ENCODE measurements at places on chromosomes 3 and 15.

DNA sequence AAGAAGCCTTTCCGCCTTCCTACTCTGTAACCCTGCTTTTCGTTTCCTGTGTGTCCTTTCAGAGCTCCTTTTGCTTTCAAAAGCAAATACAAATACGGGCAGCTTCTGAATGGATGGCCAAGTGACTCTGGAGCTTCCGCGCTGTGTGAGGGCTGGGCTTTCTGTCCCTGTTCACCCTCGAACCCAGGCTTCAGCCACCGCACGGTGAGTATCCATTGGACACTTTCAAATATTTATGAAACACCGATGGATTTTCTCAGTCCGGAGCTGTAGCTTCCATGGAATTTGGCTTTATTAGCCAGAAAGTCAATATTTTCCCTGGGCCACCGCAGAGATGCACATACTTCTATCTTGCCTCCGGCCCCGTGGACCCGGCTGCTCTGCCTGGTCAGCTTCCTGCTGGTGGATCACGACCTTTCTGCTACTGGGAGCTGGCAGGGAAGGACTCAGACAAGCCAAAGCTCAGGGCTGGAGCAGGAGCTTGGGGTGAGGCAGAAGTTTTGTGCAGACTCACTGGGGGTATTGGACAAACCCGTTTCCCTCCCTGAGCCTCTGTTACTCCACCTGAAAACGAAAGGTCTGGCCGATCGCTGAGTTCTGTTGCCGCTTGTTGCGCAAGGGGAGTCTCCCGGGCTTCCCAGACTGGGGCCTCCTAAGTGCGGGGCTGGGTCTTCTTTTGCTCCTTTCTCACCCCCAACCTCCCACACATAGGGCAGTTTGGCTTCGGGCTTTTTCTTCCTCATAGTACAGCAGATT lies 63.6 kb downstream of the LINGO1 start:
- no peak for DNase-seq

GRCh38 chr15:70096215-70097062 lies 1.3 kb downstream of the TLE3 start:
- peak; percentile 69 for DNase-seq

DNA sequence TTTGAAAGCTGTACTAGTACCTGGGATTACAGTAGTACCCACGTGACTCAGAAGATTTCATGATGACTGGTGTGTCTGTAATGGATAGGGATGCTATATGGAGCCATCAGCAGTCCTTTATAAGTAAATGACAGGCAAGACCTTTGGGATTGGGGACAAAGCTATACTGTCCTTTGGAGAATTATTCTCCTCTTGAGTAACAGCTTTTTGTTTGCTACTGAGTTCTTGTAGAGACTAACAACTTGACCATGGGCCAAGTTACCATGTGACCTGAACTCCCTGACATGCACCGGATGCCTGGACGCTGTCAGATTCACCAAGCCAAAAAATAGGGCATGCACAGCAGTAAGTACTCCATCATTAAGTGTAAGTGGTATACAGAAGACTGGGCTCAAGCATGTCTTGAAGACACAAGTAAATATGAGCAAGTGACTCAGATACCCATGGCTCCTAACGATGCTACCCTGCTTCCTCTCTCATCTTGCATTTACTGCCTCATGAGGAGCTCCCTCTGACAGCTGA lies 12.9 kb downstream of the SEC11A start:
- peak; percentile 16 for DNase-seq

- no peak for DNase-seq
Observed at GRCh38 chr3:88219138-88219792, 69.5 kb downstream of the C3orf38 start.

GRCh38 chr3:32423534-32423933 lies 31.9 kb downstream of the CMTM7 start:
- no peak for DNase-seq

GRCh38 chr3:45546126-45546620 lies 48.4 kb upstream of the LIMD1 start:
- no peak for DNase-seq

DNA sequence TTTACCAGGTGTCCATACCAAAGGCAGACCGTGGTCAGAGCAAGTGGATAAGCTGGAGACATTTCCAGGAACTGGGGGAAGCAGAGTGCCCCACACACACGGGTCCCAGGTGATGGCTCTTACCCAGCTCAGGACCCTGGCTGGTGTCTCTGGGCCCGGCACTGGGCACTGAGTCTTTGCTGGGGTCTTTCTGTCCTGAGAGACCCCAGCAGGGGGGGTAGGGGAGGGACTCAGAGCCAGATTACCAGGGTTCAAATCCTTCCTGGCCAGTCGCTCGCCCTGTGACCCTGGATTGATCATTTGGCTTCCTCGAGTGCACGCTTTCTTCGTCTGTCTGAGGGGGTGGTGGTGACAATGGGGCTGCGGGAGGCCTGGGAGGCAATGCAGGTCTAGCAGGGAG lies 95.7 kb downstream of the PLXNA1 start:
- DNase-seq = no peak

DNA sequence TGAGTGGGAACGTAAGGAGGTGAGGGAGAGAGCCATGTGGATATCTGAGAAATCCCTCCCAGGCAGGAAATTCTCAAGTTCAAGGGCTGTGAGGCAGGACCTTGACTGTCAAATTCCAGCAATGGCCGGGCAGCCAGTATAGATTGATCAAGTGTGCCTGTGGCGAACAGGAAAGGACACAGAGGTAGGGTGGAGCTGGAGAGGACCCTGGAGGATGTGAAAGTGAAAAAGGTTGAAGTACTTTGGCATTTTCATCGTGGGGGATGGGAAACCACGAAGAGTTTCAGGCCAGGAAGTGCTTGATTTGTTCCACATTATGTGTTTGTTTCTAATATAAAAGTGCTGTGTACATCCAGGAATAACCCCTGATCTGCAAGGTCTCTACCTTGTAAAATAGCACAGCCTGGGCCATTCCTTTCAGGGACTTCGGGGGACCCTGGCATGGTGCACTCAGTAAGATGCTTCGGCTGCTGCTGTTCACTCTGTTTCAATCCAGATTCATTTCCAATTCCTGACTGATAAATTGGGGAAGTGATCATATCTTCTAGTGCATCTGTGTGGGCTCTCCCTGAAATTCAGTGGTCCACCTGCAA lies 156.6 kb downstream of the MCTP2 start:
- no peak for DNase-seq

DNA sequence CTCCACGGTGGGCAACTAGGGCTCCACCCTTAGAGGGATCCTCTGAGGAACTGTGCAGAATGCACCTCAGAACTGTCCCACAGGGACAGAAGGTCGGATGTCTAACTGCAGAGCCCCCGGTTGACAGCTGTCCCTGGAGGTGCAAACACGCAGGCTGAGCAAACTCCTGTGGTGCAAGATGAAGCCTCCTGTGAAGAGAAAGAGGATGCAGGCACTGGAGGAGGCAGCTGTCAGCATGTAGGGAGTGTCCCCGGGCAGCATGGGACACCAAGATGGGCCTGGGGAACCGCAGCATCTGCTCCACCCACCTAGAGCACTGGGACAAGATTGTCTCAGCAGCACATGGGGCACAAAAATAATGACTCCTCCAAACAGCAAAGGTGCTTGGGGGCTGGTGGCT lies 258.9 kb downstream of the ABHD5 start:
- DNase-seq = no peak

GRCh38 chr3:59970796-59971195 lies 921.0 kb upstream of the CFAP20DC start:
- DNase-seq = no peak

DNA sequence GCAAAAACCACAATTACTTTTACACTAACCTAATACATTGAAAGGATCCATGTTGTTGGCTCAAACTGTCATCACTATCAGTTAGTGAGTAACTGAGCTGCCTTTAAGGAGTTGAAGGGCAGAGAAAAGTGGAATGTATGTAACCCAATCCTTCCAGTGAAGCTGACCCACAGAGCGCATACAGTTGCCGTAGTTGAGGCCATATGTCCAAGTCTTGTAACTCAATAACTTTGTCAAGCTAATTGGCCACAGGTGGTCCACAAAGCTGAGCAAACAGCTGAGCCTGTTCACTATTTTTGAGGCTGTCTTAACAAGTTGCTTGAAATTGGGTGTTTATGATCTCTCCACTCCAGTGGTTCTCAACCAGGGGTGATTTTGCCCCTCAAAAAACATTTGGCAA lies 169.0 kb upstream of the SLC24A5 start:
- DNase-seq = no peak

- no peak for DNase-seq
Observed at GRCh38 chr3:150483226-150483625, 63.1 kb downstream of the SERP1 start.

DNA sequence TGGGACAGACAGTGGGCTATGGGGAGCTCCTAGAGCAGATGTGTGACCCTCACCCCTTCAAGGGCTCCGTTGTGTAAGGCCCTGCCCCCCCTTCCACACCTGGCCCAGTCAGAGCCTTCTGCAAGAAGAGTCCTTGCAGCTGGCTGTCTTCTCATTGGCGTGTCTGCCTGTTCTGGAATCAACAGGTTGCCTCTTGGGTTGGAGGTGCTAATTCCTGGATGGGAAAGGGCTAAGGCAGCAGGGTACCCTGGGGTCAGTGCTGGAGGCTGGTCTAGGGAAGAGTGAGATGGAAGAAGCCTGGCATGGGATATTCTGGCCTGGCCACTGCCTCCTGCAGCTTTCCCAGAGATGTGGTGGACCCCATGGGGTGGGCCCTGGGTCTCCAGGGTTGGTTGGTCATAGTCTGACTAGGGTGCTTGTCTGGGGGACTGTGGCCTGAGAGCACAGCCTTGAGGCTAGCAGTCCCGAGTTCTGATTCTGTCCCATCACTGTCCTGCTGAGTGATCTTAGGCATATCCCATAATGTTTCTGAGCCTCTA lies 5.1 kb downstream of the TEX264 start:
- no peak for DNase-seq

DNA sequence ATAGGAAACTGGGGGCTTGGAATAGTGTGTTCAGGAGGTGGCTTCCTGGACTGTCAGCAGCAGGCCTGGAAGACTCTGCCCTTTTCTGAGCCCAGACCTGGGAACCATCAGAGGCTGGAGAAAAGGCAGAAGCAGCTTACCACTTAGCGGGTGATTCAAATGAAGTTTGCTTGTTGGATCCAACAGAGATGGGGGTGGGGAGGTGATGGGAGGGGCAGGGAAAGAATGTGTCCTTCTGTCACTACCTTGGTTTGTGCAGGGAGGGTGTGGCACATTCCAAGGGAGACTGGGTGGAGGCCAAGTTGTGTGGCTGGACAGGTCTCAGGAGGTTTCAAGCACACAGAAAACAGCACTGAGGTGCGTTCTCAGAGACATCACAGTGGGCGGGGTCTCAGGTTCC lies 58.8 kb downstream of the TRAK1 start:
- no peak for DNase-seq
